ENCODE measurements at places on chromosomes 1 and 21.

- DNase-seq, result no peak
These were observed 10.2 kb downstream of the NFASC start for GRCh38 chr1:204880906-204881305.

DNA sequence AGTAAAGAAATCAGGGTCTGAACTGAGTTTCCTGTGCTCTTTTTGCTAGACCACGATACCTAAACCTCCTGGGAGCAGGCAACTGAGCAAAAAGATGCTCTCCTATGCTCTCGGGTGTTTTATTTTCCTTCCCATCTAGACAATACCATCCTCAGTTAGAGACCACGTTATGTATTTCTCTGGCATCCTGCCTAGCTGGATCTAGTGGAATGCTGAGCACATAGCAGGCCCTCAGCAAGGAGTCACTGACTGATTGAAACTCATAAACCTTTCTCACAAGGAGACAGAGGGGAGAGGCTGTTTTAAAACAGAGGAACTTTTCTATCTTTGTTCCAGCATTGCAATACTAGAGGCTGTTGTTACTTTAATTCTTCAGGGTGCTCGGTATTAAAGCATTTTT, 168.0 kb downstream of the CYYR1 start:
- DNase-seq, result no peak

GRCh38 chr1:50829014-50829958, 130.8 kb downstream of the FAF1 start:
- DNase-seq, result no peak

GRCh38 chr21:34818662-34819158, 149.9 kb downstream of the CLIC6 start:
- no peak for DNase-seq

DNA sequence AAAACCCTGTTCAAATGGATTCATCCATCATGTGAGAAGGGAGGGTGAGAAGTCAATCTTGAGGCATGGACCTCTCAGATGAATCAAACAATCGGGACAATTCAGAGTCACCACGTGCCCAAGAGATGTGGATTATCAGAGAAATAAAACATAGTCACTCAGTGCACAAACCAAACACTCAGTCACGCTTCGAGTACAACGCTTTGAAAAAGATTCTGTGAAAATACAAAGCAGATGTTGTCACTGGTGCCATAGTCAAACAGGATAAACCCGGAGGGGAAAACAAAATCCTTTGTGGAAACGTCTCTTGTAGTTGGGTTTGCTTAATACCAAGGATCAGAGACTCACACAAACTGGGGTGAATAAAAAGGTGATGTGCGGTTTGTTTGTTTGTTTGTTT, 188.4 kb downstream of the RRAGC start:
- DNase-seq, result no peak

GRCh38 chr1:117239467-117239866, 28.7 kb upstream of the VTCN1 start:
- DNase-seq, result no peak

- no peak for DNase-seq
These were observed 14.2 kb downstream of the PODN start for GRCh38 chr1:53076165-53076564.

GRCh38 chr1:112507921-112508277, 866 bp upstream of the WNT2B start:
- no peak for DNase-seq

DNA sequence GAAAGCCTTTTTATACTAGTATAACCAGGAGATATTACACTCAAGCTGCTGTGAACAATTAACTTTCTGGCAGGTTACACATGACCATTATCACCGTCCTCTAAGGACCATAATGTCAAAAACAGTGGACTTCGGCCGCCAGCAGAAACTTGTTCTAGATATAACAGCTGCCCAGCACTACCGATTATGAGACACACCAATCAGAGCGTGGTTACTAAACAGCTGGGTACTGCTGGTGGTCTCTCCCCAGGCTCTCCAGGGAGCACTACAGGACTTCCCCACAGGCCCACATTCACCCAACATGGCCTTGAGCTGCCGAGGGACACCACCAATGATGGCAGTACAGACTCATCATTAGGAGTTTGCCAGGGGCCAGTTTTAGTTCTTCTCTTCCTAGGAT, 57.9 kb upstream of the CTBS start:
- DNase-seq, result no peak

GRCh38 chr1:203201516-203202205, 15.2 kb upstream of the CHI3L1 start:
- DNase-seq, result no peak

- no peak for DNase-seq
These were observed 30.0 kb downstream of the C2CD2 start for GRCh38 chr21:41923631-41924367.

GRCh38 chr1:6359216-6360116, 34.1 kb downstream of the ACOT7 start:
- DNase-seq, result no peak

GRCh38 chr1:203271018-203271743, 34.1 kb upstream of the BTG2 start:
- no peak for DNase-seq

GRCh38 chr1:171185091-171185490, at the start of gene FMO2:
Gene FMO2 (plus strand): TSS chr1:171185300. CDS start chr1:171185714, 414 bp downstream.
- no peak for DNase-seq

GRCh38 chr1:174040387-174040786, 18.2 kb upstream of the RC3H1 start:
- DNase-seq, result peak; percentile 85

DNA sequence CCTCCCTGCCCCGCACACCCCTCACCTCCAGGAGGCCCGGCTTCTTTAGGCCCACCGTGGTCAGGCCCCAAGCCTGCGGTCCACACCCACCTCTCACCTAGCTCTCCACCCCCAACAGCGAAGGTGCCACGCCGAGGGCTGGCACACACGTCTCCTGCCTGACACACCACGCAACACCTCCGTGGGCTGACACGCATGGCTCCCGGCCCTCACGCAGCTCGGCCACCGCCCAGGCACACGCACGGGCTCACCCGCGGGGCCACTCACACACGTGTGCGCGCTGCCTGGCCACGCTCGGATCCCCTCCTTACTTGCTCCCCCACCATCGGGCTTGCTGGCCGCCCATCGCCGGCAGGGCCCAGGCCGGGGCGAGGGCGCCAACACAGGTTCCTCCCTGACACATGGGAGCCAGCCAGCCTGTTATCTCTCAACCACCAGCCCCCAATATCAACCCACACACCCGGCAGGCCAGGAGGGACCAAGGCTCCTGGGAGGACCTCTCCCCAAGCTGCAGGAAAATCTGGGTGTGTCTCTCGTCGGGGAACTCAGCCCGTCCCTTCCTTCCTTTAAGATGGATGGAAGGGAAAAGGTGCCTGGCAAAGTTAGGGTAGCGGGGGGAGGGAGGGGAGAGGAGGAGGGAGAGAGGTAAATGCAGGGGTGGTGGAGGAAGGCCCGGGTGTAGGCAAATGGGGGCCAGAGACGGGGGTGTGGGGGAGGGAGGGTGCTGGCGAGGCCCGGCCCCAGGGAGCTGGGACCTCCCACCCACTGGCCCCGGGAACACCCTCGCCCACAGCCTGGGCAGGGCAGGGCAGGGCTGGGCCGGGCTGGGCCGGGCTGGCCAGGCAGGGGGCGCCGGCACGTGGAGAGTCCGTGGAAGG, 546 bp downstream of the ELOVL1 start:
- no peak for DNase-seq

DNA sequence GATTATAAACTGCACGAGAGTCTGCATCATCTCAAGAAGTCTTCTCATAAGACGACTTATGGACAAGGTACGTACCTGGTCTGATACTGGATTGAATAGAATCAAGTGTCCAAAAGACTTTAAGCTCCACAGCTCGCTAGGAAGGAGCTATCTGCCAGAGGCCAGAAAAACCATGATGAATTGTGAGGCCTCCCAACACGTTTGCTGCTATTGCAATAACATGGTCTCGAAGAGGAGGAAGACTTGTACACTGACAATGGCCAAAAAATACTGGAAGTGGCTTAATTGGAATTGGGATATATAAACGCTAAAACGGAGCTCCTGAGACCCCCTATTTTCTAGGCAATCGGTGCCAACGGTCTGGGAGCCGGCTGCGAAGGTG, 534 bp downstream of the DNAJC28 start:
- DNase-seq, result no peak

GRCh38 chr1:224751624-224752311, 135.7 kb downstream of the CNIH3 start:
- no peak for DNase-seq

GRCh38 chr1:225539069-225539468, 111.2 kb upstream of the LBR start:
- no peak for DNase-seq

DNA sequence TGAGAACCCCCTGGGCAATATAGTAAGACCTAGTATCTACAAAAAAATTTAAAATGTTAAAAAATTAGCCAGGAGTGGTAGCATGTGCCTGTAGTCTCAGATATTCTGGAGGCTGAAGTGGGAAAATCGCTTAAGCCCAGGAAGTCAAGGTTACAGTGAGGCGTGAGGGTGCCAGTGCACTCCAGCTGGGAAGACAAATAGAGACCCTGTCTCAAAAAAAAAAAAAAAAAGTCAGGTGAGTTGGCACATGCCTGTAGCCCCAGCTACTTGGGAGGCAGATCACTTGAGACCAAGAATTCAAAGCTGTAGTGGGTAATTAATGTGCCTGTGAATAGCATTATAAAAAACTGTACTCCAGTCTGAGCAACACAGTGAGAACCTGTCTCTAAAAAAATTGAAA, 4.6 kb downstream of the BECN2 start:
- DNase-seq, result no peak

DNA sequence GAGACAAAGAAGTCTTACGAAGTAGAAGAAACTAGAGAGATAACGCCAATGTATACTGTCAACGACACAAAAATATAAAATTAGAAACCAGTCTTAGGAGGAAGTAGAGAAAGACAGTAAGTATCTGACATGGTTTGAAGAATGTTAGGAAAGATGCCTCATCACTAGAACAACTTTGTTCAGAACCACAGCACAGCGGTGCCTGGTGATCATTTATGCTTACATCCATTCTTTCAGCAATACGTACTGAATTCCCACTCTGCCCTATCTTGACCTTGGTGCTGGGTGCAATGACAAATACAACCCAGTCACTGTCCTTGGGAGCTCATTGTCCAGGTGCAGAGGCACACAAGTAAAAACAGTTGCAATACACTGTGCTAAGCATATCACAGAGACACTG, 104.4 kb downstream of the TM2D1 start:
- DNase-seq, result no peak

DNA sequence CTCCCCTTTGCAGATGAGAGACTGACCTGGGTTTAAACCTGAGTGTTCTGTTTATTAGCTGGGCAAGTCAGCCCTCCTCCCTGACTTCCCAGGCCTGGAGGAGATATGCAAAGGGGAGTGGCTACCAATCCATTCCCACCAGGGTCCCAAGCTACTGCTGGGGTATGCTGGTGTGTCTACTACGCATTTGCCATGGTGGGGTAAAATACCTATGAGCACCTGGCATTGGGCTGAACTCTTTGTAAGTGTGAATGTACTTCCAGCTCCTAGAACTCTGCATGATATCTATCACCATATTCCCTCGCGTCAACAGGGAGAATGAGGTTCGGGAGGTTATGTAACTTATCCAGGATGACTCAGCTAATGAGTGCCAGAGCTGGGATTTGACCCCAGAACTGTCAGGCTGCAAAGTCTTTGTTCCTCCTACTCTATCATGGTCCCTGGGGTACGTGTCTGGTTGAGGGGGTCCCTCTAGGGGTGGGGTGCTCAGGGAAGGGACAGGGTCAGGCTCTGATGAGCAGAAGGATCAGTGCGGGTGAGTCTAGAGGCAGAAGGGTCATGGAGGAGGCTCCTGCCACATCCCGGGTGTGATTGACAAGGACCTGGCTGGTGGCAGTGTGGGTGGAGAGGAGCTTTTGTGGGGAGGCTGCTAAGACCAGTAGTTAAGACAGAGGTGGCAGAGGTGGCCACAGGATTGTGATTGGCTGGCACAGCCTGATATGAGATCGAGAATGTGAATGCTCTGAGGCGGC, 16.7 kb downstream of the AMPD2 start:
- no peak for DNase-seq

DNA sequence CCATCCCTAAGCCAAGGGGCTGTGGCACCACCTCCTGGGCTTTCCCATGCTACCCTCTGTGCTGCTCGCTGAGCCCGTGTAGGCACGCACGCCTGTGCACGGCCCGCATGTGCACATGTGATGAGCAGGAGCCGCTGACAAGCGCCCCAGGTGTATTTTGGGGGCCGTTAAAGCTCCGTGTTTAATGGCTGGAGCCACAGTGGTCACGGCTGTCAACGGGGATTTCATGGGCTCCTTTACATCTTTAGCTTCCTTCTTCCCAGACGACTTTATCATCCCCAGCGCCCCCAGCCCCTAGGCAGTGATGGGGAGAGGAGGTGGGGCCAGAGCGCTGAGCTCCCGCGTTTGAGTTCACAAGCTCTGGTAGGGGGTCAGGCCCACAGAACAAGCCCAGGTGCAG, 11.7 kb upstream of the EPHA8 start:
- DNase-seq, result no peak

DNA sequence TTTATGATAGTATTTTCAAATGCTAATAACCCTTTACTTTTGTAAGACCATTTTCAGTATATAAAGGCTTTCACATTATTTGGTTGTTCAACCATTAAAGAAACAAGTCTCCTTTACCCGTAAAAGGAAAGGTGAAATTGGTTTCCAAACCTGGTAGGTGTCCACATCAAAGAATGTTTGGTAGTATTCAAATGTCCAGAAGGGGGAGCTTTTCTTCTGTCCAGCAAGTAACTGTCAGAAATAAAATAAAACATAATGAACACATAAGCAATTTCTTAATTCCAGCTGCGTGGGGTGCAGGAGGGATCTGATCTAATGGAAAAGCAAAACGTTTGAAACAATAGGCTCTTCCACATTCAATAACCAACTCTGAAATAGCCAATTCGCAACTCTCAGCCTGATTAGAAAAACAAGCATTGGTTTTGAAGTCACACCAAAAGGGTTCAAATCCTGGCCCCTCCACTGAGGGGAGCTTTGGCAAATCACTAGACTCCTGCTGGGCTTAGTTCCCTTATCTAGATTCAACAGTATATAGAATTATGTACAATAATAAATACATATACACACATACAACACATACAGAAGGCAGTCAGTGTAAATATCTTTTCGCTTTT, 11.0 kb downstream of the YIPF1 start:
- peak; percentile 13 for DNase-seq

- DNase-seq, result no peak
These were observed 5.6 kb downstream of the BSDC1 start for GRCh38 chr1:32388641-32389040.

DNA sequence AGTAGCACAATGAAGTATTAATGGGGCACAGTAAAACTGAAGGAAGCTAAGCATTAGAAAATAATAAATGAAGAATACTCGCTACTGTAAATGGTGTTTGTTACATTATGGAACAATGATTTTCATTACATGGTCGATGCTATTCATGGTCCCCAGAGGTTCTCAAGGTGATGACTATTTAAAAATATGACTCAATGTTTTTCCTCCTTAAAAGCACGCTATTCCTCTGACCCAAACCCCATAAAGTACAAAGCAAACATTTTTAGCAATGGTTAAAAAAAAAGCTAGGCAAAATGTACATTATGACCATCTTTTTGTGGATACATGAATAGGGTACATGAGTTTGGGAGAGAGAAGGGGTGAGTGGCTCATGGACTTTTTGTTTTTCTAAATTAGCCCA, 34.3 kb downstream of the VAMP4 start:
- no peak for DNase-seq

- DNase-seq, result peak; percentile 4
These were observed 33.5 kb upstream of the ABCD3 start for GRCh38 chr1:94384485-94385265.

- no peak for DNase-seq
These were observed 364.6 kb upstream of the LYPLAL1 start for GRCh38 chr1:218809061-218809460.

GRCh38 chr1:6268415-6268814, 7.5 kb upstream of the GPR153 start:
- no peak for DNase-seq

- no peak for DNase-seq
These were observed 58.6 kb upstream of the GJB5 start for GRCh38 chr1:34696230-34696629.
